ENCODE measurements at places on chromosomes 6 and 20. TPM values are rescaled to one million over a fixed set of nuclear protein-coding genes. Genes with fewer than 3 reads are reported as not detected.

GRCh38 chr6:146670161-146670560, 71.4 kb downstream of the ADGB start:
- no peak for DNase-seq

DNA sequence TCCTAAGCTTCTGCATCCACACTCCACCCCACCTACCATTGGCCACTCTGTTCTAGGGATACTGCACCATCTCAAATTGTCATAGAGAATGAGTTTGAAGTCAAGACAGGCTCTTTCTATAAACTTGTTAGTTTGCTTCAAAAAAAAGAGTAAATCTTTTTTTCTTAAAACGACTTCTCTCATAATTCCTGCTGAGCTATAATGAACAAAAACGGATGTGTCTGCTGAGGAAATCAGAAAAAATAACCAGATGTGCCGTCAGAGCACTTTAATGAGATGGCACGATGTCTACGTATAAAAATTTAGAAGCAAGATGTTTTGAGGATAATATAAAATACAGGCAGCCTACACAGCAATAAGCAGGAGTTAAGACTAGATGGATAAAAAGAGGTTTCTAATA, 24.0 kb upstream of the DDO start:
- no peak for DNase-seq

Gene RNF144B
- total RNA-seq = 16.7 TPM

DNA sequence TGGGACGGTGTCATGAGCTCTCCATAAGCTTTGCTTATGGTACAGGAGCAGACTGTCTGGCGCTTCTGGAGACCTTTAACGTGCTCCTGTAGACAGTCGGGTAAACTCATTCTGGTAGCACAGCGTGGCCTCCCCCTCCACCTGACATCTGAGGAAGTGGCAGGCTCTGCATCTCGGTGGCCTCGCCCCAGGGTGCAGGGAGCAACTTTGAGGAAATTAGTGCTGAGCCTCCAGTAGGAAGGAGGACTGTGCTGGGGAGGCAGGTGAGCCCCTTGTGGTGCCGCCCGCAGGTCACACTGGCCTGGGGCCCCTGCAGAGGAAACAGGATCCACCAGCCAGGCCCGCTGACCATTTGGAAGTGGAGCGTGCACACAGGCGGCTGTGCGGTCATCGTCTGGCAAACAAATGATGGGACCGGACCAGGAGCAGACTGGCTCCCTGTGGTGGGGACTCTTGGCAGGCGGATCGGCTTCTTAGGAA, 57.9 kb downstream of the SYNJ2 start:
- no peak for DNase-seq

DNA sequence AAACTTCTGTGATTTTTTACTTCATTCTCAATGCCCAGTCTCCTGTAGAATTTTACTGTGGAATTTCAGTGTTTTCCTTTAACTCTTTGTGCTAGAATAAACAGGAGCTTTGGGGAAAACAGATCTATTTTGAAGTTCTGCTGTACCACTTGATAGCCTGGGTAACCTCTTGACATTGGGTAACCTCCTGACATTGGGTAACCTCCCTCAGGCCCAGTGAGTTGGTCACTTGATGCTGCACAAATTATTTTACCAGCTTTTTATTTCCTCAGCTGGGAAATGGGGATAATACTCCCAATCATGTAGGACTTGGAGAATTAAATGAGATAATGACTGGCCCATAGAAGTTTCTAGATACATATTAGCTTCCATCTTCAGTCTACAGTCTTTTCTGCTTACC, 137.3 kb upstream of the TOP1 start:
- DNase-seq = no peak

- DNase-seq = no peak
Observed at GRCh38 chr20:46269372-46269771, 38.9 kb downstream of the CDH22 start.

Gene SUMO4
- 4.3 TPM for total RNA-seq

DNA sequence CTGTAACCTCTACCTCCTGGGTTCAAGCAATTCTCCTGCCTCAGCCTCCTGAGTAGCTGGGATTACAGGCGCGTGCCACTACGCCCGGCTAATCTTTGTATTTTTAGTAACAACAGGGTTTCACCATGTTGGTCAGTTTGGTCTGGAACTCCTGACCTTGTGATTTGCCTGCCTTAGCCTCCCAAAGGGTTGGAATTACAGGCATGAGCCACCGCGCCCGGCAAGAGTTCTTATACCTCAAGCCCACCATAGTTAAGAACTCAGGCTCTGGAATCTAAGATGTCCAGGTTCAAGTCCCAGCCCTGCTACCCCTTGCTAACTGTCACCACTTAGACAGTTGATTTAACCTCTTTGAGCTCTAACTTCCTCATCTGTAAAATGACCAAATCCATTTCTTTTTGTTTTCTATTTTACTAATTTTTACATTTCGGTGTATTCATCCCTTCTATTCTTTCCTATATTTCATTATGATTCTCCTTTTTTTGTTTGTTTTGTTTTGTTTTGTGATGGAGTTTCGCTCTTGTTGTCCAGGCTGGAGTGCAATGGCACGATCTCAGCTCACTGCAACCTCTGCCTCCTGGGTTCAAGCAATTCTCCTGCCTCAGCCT, 104.8 kb upstream of the ZNF217 start:
- DNase-seq = no peak

DNA sequence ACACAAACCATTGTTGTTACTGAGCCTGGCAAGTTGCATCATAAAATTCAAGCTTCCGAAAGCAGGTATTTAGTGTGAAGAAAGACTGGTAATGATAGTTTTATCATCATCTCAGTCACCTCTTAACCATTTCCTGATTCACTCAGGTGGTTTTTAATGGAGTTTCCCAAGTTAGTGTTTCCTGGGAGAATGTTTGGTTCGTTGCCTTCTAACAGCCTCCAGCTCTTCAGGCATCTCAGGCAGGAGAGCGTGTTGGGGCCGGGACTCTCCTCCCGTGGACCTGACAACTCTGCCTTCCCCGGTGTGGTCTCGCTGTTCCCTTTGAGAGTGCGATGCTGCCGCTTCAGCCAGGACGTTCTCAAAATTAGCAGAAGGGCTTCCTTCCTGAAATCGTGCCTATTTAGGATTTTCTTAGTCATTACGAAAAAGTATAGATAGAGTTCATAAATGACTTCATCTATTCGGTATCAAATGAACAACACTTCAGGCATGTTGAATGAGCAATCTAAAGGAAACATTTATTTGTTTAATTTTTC, 105.0 kb upstream of the QKI start:
- DNase-seq = no peak

DNA sequence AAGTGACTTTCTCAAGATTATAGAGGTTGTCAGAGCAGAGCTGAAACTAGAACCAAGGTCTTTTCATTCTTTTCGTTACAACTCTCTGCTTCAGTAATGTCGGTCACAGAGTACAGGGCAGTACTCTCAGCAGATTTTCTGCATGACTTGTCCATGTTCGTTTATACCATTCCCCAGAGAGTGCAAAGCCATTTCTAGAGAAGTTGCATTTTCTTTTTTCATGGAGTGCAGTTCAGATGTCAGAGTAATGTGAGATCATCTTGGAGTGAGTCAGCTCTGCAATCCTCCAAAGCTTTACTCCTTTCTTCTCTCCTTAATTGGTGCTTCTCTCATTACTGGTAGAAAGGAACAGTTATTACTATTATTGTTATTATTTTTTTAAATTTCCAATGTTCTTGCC, 115.6 kb upstream of the B3GAT2 start:
- no peak for DNase-seq

- DNase-seq = no peak
Observed at GRCh38 chr20:21432911-21433310, 35.6 kb upstream of the NKX2-4 start.

DNA sequence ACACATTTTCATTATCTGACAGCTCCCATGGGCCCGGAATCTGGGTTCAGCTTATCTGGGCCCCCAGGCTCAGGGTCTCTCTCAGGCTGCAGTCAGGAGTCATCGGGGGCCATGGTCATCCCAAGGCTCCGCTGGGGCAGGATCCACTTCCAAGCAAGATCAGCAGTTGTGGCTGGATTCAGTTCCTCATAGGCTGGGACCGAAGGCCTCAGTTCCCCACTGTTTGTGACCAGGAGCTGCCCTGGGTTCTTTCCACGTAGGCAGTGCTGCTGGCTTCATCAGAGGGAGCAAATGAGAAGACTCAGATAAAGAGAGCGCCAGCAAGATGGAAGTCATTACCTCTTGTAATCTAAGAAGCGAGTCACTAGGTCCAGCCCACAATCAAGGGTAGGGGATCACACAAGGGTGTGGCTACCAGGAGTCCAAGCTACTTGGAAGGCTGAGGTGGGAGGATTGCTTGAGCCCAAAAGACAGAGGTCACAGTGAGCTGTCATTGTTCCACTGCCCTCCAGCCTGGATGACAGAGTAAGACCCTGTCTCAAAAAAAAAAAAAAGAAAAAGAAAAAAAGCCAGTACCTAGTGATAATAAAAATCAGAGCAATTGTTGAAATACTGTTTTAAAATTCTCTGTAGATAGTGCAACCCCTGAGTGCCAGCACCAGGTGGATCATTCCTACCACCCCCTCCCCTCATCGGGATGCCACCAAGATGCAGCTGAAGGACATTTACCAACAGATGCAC, 162.7 kb downstream of the NFATC2 start:
- no peak for DNase-seq

- peak; percentile 37 for DNase-seq
Observed at GRCh38 chr6:35919827-35920751, 809 bp downstream of the SRPK1 start.

- no peak for DNase-seq
Observed at GRCh38 chr6:170100046-170100445, 190.8 kb downstream of the DLL1 start.

Gene LAMA2
- total RNA-seq = not detected

DNA sequence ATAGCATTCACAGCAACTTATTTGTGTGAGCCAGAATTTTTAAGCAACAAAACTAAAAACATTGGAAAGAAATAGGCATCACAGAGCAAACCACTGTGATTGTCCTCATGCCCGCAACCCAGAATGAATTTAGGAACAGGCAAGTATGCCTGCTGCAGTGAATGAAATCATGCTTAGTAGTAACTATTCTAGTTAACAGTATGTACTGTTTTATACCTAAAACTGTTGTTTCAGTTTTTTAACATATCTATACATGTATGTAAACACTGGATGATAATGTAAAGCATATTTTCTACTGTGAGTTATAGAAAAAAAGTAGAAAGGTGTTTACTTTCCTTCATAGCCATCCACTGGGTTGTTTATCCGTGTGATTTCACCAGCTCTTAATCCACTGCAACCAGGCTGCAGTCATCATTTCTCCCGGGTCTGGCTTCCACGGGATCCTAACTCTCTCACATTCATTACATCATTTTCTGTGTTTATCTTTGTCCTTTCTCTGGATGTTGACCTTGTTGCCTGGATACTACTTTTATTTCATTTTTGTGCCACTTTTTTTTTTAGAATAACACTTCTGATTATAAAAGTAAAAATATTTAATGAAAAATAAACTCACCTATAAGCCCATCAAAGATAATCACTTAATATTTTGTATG, 3.6 kb upstream of the ARFGEF3 start:
- no peak for DNase-seq

DNA sequence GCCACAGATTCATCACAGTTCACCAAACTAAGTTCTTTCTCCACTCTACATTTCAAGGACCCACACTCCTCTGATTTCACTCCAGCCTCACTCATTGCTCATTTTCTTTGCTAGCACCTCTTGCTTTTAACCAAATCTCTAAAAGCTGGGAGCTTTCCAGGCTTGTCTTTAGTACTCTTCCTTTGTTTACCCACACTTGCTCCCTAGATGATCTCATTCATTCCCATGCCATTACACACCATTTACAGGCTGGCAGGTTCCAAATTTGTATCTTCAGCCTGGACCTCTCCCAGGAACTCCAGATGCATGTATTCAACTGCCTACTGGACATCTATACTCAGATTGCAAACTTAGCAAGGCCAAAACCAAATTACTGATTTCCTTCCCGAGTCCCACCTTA, 5.3 kb upstream of the GUCA1B start:
- DNase-seq = no peak

Data from hematopoietic multipotent progenitor cell (in vitro differentiated cells).